ENCODE measurements at places on chromosomes 12 and 14.

DNA sequence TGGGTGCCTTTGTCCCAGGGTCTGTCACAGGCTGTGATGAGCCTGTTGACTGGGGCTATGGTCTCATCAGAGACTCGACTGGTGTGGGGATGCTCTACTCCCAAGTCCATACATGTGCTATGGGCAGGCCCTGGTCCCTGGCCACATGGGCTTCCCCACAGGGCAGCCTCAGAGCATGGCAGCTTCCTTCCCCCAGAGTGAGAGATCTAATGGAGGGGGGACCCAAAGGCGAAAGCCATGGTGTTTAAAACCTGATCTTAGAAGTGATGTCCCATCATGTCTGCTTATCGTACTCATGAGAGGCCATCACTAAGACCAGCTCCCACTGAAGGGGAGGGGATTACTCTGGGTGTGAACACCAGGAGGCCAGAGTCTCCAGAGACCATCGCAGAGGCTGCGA lies 279.0 kb upstream of the RTL1 start:
- no peaks in the 10 kb centered on the region for H3K36me3 ChIP-seq
- no peak overlapping the region for H3K27ac ChIP-seq
- peaks cover 7% of the 10 kb centered on the region for H3K4me1 ChIP-seq

- no peaks in the 10 kb centered on the region for H3K36me3 ChIP-seq
- no peak overlapping the region for H3K27ac ChIP-seq
- H3K4me3 ChIP-seq: no peak overlapping the region
- H3K27me3 ChIP-seq: no peaks in the 10 kb centered on the region
- DNase-seq: peak; percentile 60
- H3K4me1 ChIP-seq: no peaks in the 10 kb centered on the region
Measured at GRCh38 chr12:76144245-76144549, 59.7 kb upstream of the NAP1L1 start.

GRCh38 chr14:61761557-61761956 lies 663 bp upstream of the SNAPC1 start:
- DNase-seq: no peak
- peaks cover 4% of the 10 kb centered on the region for H3K4me1 ChIP-seq
- H3K36me3 ChIP-seq: no peaks in the 10 kb centered on the region
- H3K4me3 ChIP-seq: peak overlapping the region; percentile 96
- H3K27me3 ChIP-seq: no peaks in the 10 kb centered on the region

GRCh38 chr12:72673853-72674252 lies 401.7 kb downstream of the TRHDE start:
- H3K27me3 ChIP-seq: no peaks in the 10 kb centered on the region
- H3K4me1 ChIP-seq: no peaks in the 10 kb centered on the region
- H3K4me3 ChIP-seq: no peak overlapping the region
- DNase-seq: no peak

DNA sequence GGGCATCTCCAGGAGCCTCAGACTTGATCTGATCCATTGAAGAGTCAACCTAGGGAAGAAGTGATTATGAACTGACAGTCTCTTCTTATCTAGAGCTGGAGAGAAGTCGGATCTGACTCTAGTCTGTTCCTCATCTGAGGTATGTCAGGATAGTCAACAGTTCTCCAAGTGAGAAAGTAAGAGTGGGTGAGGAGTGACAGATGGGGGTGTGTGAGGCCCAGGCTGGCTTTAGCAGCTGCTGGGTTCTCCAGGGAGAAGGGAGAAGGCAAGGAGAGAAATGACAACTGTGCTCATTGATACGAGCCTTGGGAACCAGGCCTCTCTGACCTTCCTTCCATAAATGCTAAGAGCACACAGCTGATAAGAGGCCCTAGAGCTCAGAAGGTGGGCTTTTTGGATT lies 53.3 kb downstream of the IRAK3 start:
- no peak overlapping the region for H3K4me3 ChIP-seq
- no peaks in the 10 kb centered on the region for H3K36me3 ChIP-seq
- no peak for DNase-seq

DNA sequence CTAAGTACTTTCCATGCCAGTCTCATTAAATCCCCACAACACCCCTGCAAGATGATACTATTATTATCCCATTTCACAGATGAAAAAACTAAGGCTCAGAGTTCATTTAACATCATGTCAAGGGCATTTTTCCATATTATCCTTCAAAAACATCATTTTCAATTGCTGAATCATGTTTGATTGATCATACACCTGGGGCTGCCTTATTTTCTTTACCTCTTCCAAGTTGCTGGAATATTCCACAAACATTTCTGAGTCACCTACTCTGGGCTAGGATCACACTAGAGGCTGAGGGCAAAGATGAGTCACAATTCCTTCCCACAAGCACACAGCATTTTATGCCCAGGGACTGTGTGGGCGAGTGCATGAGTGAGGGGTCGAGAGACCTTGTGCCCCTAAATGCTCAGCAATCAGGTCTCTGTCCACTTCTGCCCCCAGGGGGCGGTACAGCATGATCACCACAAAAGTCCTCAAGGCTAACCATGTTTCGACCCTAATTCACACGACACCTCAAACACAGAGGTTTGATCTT lies 14.1 kb upstream of the TMEM119 start:
- H3K4me1 ChIP-seq: peaks cover 29% of the 10 kb centered on the region
- H3K27me3 ChIP-seq: no peaks in the 10 kb centered on the region
- peak overlapping the region; percentile 55 for H3K27ac ChIP-seq
- H3K4me3 ChIP-seq: no peak overlapping the region
- peak; percentile 91 for DNase-seq
- no peaks in the 10 kb centered on the region for H3K36me3 ChIP-seq

DNA sequence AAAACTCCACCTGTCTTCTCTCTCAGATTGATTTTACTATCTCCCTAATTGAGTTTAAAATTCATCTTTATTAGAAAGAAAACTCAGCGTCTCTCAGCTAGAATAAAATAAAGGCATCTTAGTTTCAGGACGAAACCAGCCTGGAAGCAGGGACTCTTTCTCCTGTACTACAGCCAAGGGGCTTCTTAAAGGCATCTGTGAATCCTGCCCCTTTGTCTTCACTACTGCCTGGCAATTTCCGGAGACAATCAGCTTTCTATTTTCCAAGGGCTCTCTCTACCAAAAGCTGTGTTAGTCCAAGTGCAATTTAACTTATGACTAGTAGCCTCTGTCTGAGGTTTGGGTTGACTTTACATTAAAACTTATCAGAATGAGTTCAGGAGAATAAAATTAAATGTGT lies 623.3 kb upstream of the FOXG1 start:
- no peaks in the 10 kb centered on the region for H3K27me3 ChIP-seq
- H3K36me3 ChIP-seq: no peaks in the 10 kb centered on the region
- DNase-seq: no peak
- no peak overlapping the region for H3K4me3 ChIP-seq
- no peak overlapping the region for H3K27ac ChIP-seq
- no peaks in the 10 kb centered on the region for H3K4me1 ChIP-seq

DNA sequence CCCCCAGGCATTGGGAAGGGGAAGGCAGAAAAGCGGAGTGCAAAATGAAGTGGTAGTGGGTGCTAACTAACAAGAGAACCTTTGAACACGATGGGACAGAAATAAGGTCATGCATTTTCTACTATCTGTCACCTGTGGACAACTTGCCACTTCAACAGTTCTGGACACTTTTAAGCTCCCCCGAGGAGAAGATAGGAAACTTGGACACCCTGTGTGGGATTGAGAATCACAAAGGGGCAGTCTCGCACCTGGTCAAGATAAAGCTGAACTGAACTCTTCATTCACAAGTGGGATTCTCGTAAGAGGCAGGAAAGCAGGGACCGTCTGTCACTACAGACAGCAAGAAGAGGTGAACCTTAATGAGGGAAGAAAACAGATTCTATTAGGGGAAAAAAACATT lies 51.6 kb downstream of the EIF2S3B start:
- no peaks in the 10 kb centered on the region for H3K4me1 ChIP-seq
- H3K4me3 ChIP-seq: no peak overlapping the region
- no peaks in the 10 kb centered on the region for H3K36me3 ChIP-seq

DNA sequence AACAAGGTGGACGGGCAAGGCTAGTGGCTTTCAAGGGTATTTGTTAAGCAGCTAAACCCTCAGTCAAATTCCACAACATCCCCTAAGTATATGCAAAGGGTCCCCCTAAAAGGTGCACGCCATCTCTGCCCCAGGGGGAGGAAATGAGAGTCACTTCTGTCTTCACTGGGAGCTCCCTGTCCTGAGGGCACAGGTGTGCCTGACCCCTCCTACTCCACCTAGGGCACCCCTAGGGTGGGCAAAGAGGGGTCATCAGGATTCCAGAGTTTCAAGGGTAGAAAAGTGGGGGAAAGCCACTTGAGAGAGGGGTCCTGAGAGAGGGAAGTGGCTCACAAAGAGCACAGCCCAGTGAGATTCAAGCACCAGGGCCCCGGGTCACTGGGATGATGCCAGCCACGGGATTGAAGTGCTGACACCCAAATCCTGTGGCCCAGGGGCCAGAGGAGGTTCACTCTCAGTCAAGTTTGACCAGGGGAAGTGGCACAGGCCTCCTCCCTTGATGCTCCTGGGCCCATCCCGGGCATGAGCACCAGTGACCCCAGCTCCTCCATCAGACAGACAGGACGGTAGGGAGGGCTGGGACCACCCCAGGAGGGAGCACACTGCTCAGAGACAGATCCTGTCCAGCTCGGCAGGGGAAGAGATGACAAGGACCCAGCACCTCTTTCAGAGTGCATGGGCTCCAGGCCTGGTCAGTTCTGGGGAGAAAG lies 82.3 kb upstream of the BCL11B start:
- H3K36me3 ChIP-seq: no peaks in the 10 kb centered on the region
- no peak for DNase-seq
- H3K4me1 ChIP-seq: no peaks in the 10 kb centered on the region
- no peak overlapping the region for H3K27ac ChIP-seq
- H3K4me3 ChIP-seq: no peak overlapping the region

DNA sequence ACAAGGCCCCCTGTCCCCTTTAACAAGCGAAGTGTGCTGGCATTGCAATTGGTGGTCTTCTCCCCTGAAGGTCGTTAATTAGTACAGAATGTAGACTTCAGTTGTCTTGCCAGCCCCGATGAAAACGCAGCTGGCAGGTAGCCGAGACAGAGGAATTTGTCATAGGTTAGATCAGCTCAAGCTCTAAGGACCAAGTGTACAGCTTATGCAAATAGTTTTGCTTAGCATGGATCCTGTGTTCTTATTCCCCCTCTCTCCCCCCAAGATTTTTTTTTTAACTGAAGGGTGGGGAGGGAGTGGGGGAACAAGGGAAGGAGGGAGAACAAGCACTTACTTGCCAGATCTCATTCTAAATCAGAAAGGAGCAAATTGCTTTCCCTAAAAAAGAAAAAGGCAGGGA lies 58.6 kb upstream of the PARP11 start:
- no peaks in the 10 kb centered on the region for H3K4me1 ChIP-seq
- DNase-seq: no peak
- H3K36me3 ChIP-seq: no peaks in the 10 kb centered on the region
- no peak overlapping the region for H3K27ac ChIP-seq
- H3K27me3 ChIP-seq: peaks cover 24% of the 10 kb centered on the region
- no peak overlapping the region for H3K4me3 ChIP-seq

DNA sequence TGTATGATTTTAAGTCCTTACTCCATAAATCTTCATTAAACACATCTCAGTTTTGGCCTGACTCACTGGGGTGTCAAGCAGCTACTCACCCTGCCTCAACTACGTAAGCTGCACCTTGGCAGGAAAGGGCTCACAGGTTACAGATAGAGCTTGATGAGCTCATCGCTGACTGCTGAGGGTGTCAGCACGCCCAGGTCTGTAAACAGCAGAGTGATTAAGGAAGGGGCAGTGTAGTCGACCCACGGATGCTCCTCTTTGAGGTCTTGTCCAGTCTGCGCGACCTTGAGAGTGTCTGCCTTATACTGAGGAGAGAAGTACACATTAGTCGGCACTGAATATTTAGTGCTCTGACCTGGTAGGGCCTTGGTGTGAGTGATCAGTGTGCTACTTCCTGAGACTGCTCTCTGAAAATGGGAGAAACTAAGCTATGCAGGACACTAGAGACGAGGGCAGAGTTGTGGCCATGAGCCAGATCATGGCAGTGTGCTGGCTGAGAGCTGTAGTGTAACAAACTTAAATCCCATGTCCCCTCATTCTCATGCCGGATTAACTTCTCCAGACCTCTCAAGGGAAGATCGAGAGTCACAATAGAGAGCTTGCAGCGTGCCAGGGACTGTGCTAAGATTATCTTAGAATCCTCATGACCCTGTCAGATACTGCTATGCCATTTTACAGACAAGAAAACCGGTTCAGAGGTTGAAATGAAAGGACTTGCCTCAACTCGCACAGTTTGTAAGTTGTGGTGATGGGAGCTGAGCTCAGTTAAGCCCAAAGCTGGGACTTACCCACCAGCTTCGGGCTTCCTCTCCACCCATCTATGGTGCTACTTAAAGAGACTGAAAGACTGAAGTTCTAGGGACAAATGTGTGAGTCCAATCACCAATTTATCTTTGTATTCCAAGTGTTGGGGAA lies 11.6 kb downstream of the EIF2B1 start:
- no peaks in the 10 kb centered on the region for H3K4me1 ChIP-seq
- no peaks in the 10 kb centered on the region for H3K27me3 ChIP-seq
- H3K27ac ChIP-seq: no peak overlapping the region
- H3K4me3 ChIP-seq: no peak overlapping the region
- no peak for DNase-seq

- DNase-seq: peak; percentile 59
- H3K4me3 ChIP-seq: no peak overlapping the region
- H3K27ac ChIP-seq: no peak overlapping the region
- H3K27me3 ChIP-seq: peaks cover under 1% of the 10 kb centered on the region
Measured at GRCh38 chr12:442235-442884, 17.4 kb upstream of the B4GALNT3 start.

DNA sequence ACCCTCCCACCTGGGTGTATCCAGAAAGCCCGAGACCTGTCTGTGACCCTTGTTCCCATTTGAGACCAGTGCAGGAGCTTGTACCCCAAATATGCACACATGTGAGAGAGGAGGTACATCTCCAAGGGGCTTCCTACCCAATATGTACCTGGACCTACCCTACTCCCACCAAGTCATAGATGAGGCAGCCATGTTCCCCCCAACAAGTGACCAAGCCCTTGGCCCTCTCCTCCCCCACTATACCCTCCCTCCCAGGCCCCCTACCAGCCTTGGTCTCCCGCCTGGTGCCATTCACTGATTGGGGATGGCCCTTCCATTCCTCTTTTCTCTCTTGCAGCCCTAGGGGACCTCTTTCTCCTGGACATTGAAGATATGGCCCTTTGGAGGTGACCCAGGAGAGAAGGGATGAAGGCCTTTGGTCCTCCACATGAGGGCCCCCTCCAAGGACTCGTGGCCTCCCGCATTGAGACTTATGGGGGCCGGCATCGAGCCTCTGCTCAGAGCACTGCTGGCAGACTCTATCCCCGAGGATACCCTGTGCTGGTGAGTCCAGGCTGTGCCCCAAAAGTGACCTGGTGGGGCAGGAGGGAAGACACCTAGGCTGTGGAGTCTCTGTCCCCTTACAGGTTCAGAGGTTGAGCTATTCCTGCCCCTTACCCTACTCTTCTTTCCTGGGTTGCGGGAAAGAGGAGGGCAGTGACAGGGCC lies 1.5 kb downstream of the PLEKHG6 start:
- H3K27ac ChIP-seq: no peak overlapping the region
- H3K27me3 ChIP-seq: peaks cover 36% of the 10 kb centered on the region
- no peak for DNase-seq
- no peak overlapping the region for H3K4me3 ChIP-seq

DNA sequence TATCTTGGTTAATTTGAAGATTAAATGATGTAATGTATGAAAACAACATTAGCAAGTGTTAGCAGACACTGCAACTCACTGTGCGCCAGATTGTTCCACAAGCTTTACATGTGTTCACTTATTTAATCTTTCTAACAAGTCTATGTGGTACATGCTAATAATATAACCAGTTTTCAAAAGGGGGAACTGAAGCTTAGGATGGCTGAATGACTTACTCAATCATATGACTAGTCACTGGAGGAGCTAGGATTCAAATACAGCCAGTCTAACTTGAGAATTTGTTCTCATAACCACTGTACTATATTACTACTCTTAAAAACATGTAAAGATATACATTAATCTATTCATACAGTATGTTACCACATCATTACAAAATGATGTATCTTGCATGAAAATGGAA lies 60.5 kb upstream of the LRIG3 start:
- no peaks in the 10 kb centered on the region for H3K27me3 ChIP-seq
- peaks cover 3% of the 10 kb centered on the region for H3K4me1 ChIP-seq
- no peak for DNase-seq
- no peak overlapping the region for H3K4me3 ChIP-seq

All from mesenchymal stem cell (in vitro differentiated cells and primary cell).